ENCODE measurements at places on chromosomes 13 and 19.
A peak's percentile ranks its signal among the peaks of the same experiment; 100 is the strongest.

GRCh38 chr19:33216198-33216830, 9.3 kb downstream of the SLC7A10 start:
- H3K4me3 ChIP-seq, result no peak overlapping the region
- H3K4me1 ChIP-seq, result no peaks in the 10 kb centered on the region
- no peaks in the 10 kb centered on the region for H3K36me3 ChIP-seq
- no peak overlapping the region for H3K27ac ChIP-seq
- H3K27me3 ChIP-seq, result peaks cover 2% of the 10 kb centered on the region
- no peak for DNase-seq

- no peak for DNase-seq
- H3K27me3 ChIP-seq, result peaks cover 2% of the 10 kb centered on the region
- H3K4me1 ChIP-seq, result no peaks in the 10 kb centered on the region
- no peak overlapping the region for H3K4me3 ChIP-seq
These were observed 150.6 kb downstream of the KCTD12 start for GRCh38 chr13:76735641-76736040.

- H3K36me3 ChIP-seq, result peaks cover 4% of the 10 kb centered on the region
- H3K27me3 ChIP-seq, result peaks cover 4% of the 10 kb centered on the region
- no peak overlapping the region for H3K27ac ChIP-seq
- no peak for DNase-seq
- peak overlapping the region; percentile 83 for H3K4me3 ChIP-seq
- peaks cover 20% of the 10 kb centered on the region for H3K4me1 ChIP-seq
These were observed 1.9 kb downstream of the IRF2BP1 start for GRCh38 chr19:45883881-45884681.

DNA sequence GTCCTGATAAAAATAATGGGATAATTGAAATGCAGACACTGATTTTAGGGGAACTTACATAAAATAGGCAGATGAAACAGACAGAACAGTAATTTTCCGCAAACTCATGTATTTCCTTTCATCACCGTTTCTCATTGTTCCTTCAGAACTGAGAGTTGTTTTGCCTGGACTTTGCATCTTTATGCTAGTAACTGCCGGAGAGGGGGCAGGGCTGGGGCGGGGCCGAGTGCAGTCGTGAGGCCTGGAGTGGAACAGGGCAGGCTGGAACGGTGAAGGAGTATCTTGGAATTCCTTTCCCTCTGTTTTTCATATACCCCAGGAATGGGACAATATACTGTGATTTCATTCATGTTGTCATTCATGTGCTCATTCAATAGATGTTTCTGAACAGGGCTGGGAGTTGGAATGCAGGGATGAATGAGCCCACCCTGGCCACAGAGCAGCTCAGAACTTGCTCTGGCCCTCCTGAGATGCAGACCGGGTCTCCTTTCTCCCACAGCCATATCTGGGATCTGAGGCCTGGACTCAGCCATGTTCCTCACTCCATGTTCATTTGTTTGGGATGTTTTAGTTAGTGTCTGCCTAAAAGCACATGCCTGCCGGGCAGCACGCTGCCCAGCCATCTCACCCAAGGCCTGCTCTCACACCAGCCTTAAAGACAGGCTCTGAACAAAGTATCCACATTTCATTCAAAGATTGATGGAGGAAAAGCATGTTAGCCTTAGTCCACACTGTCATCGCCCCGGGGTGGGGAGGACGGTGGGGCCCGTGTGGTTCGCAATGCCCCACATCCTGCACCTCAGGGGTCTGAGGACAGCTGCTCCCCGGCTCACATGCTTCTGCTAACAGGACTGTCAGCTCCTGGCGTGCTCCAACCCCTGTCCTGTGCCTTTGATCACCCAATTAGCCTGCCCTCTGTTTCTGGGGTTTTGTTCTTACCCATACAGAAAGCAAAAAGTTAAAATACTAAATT, 92.9 kb downstream of the SOX1 start:
- H3K36me3 ChIP-seq, result no peaks in the 10 kb centered on the region
- no peak overlapping the region for H3K27ac ChIP-seq
- no peaks in the 10 kb centered on the region for H3K4me1 ChIP-seq
- H3K4me3 ChIP-seq, result no peak overlapping the region

- H3K4me1 ChIP-seq, result no peaks in the 10 kb centered on the region
- no peak overlapping the region for H3K4me3 ChIP-seq
These were observed 144.1 kb upstream of the TMTC4 start for GRCh38 chr13:100818711-100819110.

- no peak for DNase-seq
- H3K4me3 ChIP-seq, result no peak overlapping the region
- H3K36me3 ChIP-seq, result no peaks in the 10 kb centered on the region
- H3K27me3 ChIP-seq, result peaks cover 2% of the 10 kb centered on the region
These were observed 64.0 kb upstream of the SOX21 start for GRCh38 chr13:94776300-94776699.

GRCh38 chr19:31962561-31962996, 382.8 kb upstream of the ZNF507 start:
- H3K27me3 ChIP-seq, result no peaks in the 10 kb centered on the region
- H3K27ac ChIP-seq, result no peak overlapping the region
- no peak overlapping the region for H3K4me3 ChIP-seq
- no peaks in the 10 kb centered on the region for H3K36me3 ChIP-seq
- H3K4me1 ChIP-seq, result no peaks in the 10 kb centered on the region

DNA sequence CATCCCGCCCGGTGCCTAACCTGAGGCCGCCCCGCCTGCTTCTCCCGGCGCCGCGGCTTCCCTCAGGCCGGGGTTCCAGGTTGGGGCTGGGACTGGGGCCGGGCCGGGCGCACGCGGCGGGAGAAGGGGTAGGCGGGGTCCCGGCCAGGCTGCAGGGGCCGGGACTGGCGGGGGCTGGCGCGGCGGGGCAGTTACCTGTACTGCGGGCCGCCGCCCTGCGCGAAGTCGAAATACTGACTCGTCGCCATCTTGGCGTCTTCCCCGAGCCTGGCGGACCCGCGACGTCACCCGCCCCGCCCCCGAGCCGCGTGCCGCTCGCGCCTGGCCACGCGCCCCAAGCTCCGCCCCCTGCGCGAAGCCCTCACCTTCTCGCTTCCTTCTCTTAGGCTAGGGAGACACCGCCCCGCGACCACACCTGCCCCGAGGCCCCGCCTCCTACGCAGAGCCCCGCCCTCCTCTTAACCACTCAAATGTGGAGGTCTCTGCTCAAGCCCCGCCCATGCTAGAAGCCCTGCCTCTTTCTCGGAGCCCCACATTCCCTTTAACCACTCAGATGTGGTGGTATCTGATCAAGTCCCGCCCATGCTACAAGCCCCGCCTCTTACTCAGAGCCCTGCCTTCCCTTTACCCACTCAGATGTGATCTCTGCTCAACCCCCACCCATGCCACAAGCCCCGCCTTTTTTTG, at the start of gene ZFR2:
Gene ZFR2 (minus strand): TSS at position 269 of the 687 bp plus-strand sequence. CDS start 21 bp downstream, at position 248.
- no peak within 1 kb of the TSS for H3K4me3 ChIP-seq
- H3K4me1 ChIP-seq, result no peaks in the 10 kb centered on the region
- no peak for DNase-seq
- peaks cover 32% of the 10 kb centered on the region for H3K27me3 ChIP-seq
- no peak within 1 kb of the TSS for H3K27ac ChIP-seq

DNA sequence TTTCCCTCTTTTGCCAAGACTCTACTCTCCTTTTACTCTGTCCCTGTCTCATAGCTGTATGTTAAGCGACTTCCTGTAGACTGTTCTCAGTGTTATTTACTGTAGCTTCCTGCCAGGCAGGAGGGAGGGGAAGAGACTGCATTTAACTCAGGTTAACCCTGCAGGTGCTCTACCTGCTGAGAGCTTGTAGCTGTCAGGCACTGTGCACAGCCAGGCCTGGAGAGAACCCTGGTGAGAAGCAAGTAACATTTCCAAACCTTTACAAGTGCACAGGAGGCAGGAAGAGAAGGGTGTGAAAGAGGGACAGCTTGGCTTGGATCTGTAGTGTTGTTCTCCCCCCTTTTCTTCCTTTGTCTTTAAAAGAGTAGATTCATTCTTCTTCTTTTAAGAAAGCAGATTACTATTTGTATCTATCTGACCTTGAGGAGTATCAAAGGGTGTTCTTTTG, 167.1 kb downstream of the LMO7 start:
- peaks cover 5% of the 10 kb centered on the region for H3K36me3 ChIP-seq
- peak overlapping the region; percentile 2 for H3K27ac ChIP-seq
- no peak overlapping the region for H3K4me3 ChIP-seq
- DNase-seq, result no peak

- peak; percentile 21 for DNase-seq
- H3K36me3 ChIP-seq, result no peaks in the 10 kb centered on the region
- H3K4me1 ChIP-seq, result no peaks in the 10 kb centered on the region
- H3K27ac ChIP-seq, result no peak overlapping the region
- no peak overlapping the region for H3K4me3 ChIP-seq
These were observed 8.1 kb upstream of the SEMA6B start for GRCh38 chr19:4567584-4568071.

DNA sequence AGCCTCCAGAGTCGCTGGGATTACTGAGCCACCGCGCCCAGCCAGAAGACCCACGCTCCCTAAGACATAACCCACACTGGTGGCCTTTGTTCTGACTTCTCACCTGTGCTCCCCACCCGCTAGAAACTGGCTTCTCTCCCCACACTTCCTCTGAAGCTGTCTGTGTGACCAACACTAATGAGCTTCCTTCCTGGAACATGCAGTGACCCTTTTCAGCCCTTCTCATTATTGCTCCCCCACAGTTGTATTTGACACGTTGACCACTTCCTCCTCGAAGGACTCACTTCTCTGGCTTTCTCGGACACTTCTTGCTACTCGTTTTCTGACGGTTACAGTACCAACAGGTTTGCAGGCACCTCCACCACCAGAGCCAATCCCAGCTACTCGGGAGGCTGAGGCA, 10.9 kb downstream of the NCR1 start:
- H3K27ac ChIP-seq, result no peak overlapping the region
- peaks cover 5% of the 10 kb centered on the region for H3K4me1 ChIP-seq
- no peak for DNase-seq
- no peaks in the 10 kb centered on the region for H3K36me3 ChIP-seq
- no peak overlapping the region for H3K4me3 ChIP-seq

- H3K27me3 ChIP-seq, result peaks cover 16% of the 10 kb centered on the region
- no peak for DNase-seq
- no peaks in the 10 kb centered on the region for H3K36me3 ChIP-seq
- no peaks in the 10 kb centered on the region for H3K4me1 ChIP-seq
- H3K27ac ChIP-seq, result no peak overlapping the region
- no peak overlapping the region for H3K4me3 ChIP-seq
These were observed 254.8 kb downstream of the DCT start for GRCh38 chr13:94224670-94225069.

GRCh38 chr19:3184847-3185460, 776 bp upstream of the NCLN start:
- H3K27ac ChIP-seq, result peak overlapping the region; percentile 90
- DNase-seq, result no peak
- H3K4me3 ChIP-seq, result peak overlapping the region; percentile 83

GRCh38 chr13:29878101-29878500, 27.7 kb upstream of the UBL3 start:
- H3K27me3 ChIP-seq, result peaks cover 30% of the 10 kb centered on the region
- H3K36me3 ChIP-seq, result no peaks in the 10 kb centered on the region
- no peaks in the 10 kb centered on the region for H3K4me1 ChIP-seq
- H3K4me3 ChIP-seq, result no peak overlapping the region
- H3K27ac ChIP-seq, result no peak overlapping the region
- no peak for DNase-seq
